Esophagus squamous epithelium (tissue), 5 donors: ENCODE measurements at places on chromosomes 7 and 10.

DNA sequence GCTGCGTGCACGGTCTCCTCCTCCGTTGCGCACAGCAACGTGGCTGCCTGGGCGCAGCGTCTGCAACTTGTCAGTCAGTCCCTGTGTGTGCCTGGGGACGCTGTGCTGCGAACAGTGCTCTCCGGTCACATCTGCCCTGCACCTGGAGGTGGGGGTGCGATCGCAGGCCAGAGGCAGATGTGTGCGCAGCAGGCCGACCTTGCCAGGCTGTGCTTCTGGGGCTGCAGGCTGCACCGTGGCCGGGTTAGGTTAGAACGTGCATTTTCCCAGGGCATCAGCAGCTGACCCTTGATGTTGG, 8.2 kb upstream of the GET4 start:
- DNase-seq: no peak

DNA sequence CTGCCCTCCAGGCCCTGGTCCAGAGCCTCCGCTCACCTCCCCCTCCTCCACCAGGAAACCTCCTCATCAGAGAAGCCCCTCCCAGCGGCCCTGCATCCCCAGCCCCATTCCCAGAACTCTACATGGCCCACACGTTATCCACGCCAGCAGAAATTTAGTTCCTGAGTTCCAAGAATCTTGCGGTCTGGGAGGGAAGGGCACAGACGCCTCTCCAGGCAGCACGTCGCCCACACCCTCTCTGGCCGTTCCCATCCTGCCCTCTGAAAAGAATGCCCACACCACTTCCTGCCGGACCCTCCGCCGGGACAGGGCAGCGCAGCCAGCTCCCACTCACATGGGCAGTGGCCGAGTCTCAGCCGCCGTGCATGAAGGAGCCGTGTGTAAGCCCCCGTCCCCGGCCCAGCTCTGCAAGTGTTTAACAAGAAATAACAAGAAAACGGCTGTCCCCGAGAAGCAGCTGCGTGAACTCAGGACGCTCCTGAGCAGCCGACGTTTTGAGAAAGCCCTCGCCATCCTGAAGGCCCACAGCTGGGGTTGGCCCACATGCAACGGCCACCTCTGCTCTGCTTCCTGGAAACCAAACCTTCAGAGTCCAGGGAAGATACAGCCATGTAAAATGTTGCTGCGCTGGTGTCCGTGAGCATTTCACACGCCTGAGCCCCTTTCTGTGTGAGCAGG, 17.4 kb downstream of the ADGRA1 start:
- DNase-seq: no peak

GRCh38 chr10:28202941-28203352, 99.9 kb downstream of the MPP7 start:
- DNase-seq: no peak

- no peak for DNase-seq
These were observed 56.1 kb upstream of the PDLIM1 start for GRCh38 chr10:95346715-95347401.

GRCh38 chr10:28427376-28427775, 105.5 kb upstream of the WAC start:
- no peak for DNase-seq

DNA sequence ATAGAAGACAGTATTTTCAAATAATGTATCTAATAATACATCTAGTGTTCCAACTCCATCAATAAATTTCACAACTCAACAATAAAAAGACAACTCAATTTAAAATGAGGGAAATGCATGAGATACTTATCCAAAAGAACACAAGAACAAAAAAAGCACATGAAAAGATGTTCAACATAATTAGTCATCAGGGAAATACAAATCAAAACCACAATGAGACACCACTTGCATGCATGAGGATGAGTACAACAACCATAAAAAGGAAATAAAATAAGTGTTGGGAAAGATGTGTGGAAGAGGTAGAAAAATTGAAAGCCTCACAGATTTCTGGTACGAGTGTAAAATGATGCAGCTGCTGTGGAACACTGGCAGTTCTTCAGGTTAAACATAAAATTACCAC, 111.6 kb upstream of the PTPRZ1 start:
- DNase-seq: no peak

GRCh38 chr7:106367664-106368063, 82.9 kb upstream of the NAMPT start:
- DNase-seq: no peak

- no peak for DNase-seq
These were observed 7.5 kb downstream of the FAM131B start for GRCh38 chr7:143354965-143355364.

DNA sequence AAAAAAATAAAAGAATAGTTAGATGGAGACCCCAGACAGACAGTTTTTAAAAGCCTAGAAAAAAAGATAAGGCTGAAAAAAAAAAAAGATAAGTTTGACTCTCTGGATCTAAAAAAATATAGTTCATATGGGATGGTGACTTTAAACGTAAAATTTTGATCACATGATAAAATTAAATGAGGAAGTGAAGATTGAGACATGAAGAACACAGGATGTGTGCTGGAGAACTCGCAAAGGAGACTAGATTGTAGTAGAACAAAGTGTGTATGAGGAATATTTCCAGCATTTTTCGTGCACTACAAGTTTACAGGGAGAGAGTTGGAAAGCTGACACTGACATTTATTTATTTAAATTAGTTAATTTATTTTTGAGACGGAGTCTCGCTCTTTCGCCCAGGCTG, 286.4 kb downstream of the PRPF18 start:
- DNase-seq: no peak

- DNase-seq: no peak
These were observed 40.6 kb downstream of the TMEM60 start for GRCh38 chr7:77757589-77757988.

GRCh38 chr10:98212196-98212595, 55.8 kb downstream of the LOXL4 start:
- DNase-seq: no peak

DNA sequence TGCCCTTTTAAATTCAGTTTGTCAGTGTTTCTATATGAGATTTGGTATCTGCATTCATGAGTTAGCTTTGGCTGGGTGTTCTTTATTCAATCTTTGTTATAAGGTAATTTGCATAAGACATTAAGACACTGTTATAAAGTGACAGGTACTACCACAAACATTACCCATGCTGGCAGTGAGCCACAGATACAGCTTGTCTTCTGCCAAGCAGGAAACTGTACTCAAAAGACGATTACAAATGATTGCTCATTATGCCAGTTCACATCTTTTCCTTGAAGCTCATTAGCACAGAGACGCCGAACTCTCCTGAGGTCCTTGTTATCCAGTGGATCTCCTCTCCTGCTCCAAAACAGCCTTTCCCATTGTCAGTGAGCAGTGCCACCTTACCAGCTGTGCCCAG, 30.4 kb downstream of the AMPH start:
- no peak for DNase-seq

GRCh38 chr10:46992803-46993561, 81.8 kb downstream of the PTPN20 start:
- DNase-seq: no peak

GRCh38 chr10:12769323-12770044, 232.0 kb downstream of the CCDC3 start:
- DNase-seq: no peak

DNA sequence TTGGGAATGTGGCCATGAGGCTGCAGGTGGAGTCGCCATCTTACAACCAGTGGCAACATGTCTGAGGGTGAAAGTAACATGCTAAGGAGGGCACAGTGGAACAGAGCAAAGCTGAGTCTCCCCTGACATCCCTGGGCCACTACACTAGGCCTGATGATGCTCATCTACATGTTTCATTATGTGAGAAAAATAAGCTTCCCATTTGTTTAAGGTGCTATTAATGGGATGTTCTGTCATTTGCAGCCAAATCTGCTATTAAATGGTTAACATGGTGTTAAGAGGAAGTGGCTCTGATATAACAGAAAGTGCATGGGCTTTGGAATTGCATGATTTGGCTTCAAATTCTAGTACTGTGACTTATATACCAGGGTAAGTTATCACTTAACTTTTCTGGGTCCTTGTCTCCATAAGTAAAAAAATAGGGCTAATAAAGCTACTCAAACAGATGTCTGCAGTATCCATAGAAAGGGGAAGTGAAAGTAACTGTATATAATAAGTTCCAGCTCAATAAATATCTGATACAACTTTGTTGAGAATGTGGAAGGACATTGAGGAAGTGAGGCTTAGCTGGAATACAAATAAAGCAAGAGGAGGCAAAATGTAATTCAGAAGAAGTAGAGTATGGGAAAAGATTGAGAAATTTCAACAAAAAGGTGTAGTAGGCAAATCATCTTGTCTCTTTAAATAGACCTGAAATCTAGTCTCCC, 158.9 kb downstream of the RTKN2 start:
- DNase-seq: no peak

- no peak for DNase-seq
These were observed 355.8 kb downstream of the SUGCT start for GRCh38 chr7:40490603-40490924.

- DNase-seq: no peak
These were observed 41.1 kb downstream of the SUGCT start for GRCh38 chr7:40175725-40176510.

DNA sequence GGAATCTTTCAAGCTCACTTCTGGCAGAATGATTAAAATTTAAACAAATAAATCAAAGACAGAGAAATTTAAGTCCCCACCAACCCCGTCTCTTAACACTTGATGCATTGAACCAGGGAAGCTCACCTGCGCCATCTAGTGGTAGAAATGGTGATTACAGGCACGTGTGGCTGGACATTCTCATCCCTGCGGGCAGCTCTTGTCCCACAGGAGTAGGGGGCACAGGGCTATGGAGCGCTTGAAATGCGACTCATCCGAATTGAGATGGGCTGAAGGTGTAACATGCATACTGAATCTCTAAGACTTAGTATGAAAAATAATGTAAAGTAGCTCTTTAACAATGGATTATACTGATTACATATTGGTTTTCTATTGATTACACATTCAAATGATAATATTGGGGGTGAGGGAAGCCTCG, 24.8 kb upstream of the SLIT1 start:
- no peak for DNase-seq

DNA sequence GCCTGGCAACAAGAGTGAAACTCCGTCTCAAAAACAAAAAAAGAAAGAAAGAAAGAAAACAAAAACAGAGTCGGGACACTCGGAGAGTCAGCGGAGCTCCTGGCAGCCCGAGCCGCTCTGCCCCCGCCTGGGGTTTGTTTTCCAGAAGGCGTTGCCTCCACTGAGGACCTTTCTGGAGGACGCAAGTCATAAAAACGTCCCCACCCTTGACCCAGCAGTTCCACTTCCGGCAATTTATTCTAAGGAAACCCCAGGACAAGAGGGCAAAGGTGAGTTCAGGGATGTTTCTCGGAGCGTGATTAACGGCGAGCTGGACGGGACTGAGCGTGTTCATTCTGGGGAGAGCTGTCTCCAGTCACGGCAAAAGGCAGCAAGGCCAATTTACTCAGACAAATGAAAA, 27.0 kb upstream of the SUN1 start:
- no peak for DNase-seq

DNA sequence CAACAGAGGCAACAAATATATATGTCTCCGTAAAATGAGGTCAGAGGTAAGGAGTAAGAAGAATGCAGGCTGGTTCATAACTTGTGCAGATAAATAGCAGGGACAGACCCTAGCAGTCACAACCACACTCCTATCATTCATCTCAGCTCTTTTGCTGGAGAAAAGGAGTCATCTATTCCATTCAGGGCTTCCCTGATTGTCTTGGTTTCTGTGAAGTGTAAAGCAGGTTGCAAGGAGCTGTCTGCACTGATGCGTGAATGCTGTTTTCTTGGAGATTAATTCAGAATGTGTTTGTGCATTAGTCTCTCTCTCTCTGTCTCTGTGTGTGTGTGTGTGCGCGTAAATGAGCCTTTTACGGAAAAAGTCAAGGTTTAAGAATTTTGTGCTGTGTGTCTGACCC, 643.3 kb upstream of the SORCS1 start:
- DNase-seq: no peak

DNA sequence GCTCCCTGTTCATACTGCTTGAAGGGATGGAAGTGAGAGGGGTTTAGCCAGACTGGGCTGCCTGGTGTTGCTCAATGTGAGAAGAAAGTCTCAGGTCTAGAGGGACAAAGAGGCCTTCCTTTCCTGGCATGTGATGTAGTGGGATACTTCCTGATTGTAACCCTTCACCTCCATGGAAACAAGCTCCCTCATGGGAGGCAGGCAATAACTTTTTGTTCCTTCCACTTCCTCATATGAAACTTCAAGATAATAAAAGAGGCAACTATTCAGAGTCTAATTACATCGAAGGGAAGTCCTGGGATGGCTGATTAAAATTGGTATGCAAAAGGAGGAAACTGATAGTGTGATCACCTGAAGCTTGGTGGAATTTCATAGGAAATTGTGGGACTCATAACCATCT, 84.1 kb upstream of the ETV1 start:
- no peak for DNase-seq
